ENCODE measurements at places on chromosomes 2 and 18.

- DNase-seq = no peak
These were observed 108.1 kb downstream of the LYPD6 start for GRCh38 chr2:149438330-149438960.

DNA sequence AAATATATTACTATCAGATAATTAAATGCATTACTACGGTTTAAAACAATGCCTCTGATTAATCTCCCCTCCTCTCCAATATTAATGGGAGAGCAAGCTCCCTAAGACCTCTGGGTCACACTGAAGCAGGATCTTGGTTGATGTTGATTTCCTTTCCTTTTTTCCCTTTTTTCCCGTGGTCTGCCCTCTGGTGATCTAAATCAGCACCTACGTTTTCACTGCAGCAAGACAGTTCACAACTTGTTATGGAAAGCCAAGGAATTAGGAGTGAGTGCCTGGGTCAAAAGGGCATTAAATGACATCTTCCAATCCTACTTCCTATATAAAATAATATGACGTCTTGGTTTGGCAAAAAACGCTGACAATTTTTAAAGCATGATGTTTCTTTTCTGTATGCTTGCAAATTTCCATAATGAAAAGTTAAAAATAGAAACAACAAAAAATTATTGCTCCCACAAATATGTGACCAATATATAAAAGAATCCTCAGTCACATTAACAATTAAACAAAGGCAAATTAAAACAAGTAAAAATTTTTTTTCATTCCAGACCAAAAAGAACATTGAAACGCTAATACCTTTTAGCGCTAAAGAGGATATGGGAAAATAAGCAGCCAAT, 7.9 kb upstream of the CFAP36 start:
- DNase-seq = no peak

DNA sequence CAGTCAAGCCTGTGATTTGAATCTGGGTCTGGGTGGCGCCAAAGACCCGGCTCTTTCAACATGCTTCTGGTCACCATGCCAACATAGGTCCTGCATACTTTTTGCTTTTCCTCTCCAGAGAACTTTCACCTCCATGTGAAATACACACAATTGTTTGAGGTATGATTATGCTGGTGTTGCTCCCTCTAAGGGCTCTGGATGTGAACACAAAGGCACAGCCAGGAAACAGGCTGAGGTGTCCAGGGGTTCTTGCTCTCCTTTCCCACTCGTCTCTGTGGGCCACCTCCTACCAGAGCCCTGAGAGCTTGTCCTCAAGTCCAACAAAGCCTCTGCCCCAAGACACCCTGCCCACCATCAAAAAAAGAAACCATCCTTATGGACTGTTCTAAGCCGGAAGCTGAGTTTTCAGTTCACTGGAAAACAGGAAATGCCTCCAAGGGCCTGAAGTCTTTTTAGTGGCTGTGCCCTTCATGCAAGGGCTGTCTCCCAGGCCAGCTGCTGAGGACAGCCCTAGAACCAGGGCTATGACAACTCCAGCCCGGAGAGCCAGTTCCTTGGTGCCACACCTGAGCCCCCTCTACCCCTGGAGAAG, 100.2 kb upstream of the EPAS1 start:
- DNase-seq = no peak

- DNase-seq = no peak
These were observed 194.8 kb downstream of the CD226 start for GRCh38 chr18:69752737-69753380.

- DNase-seq = no peak
These were observed 188.0 kb upstream of the PARD3B start for GRCh38 chr2:204357286-204357685.

DNA sequence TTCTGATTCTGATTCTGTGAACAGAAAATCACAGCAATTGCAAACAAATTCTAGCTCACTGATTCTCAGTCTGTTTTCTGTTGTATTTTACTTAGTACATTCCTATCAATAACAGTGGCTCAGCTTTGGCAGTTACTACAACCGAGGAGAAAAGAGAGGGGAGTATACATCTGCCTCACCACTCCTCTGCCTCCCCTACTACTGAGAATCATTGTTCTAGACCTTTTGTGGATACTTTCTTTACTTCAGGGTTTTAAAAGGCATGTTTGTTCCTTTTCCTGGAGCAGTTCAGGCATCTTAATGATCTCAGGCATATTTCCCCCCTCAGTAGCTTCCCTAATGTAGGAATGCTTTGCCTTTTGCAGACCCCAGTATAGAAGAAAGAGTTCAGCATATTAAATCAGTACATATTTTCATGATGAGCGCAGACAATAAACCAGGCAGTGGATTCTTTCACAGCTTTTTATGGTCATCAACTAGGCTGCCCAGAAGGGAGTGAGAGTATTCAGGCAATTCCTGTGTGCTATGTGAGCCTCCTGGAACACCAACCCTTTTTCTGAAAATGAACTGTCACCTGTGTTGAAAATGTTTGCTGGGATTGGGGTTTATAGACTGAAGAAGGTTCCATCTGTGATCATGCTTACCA, 10.3 kb downstream of the STAMBP start:
- no peak for DNase-seq

- no peak for DNase-seq
These were observed 1.8 kb upstream of the AGBL5 start for GRCh38 chr2:27049422-27050280.

- DNase-seq = no peak
These were observed 13.3 kb downstream of the CHRNA1 start for GRCh38 chr2:174750923-174751441.

- DNase-seq = no peak
These were observed 73.2 kb upstream of the GALNT5 start for GRCh38 chr2:157184161-157184895.

- DNase-seq = no peak
These were observed 85.8 kb downstream of the SH3RF3 start for GRCh38 chr2:109214651-109215371.

GRCh38 chr18:39166776-39167175, 1601.2 kb upstream of the CELF4 start:
- no peak for DNase-seq

DNA sequence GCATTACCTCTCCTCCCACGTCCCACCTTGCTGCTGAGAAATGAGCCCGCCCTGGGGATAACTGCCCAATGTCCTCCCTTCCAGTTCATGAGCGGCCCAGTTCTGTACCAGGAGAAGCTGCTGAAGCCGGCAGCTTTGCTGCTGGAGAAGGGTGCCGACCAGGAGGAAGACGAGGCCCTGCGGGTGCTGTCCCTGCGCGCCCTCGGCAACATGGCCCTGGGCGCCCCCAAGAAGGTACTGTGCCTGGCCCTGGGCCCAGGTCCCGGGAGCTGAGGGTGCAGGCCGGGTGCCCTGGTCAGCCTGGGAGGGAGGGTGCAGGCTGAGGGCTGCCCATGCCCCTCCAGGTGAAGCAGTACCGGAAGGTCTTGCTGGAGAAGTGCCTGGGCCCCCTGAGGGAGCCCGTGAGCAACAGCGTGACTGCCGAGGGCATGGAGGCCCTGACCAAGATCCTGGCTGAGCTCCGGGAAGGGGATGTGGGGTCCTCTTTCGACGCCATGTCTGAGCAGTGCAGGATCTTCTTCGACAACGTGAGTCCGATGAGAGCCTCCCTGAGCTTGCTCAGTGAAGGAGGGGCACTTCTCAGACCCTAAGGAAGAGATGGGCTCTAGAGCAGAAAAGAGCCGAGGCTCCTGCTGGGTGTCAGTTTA, 25.7 kb downstream of the HJURP start:
- no peak for DNase-seq

- no peak for DNase-seq
These were observed 54.6 kb upstream of the BCL2L11 start for GRCh38 chr2:111066062-111066593.

DNA sequence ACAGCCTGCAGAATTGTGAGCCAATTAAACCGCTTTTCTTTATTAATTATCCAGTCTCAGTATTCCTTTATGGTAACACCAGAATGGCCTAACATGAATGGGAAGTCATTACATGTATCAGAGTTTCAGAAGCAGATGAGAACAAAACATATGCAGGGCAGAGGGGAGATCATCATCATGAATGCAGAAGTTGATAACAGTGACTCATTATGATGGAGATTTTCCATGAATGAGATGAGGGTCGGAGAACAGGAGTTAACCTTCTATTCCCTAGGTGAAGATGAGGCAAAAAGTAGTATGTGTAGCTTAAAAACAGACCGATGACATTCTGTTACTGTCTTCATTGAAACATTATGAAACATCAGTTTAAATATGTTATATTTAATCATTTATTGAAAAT, 59.5 kb upstream of the PPM1B start:
- DNase-seq = no peak

DNA sequence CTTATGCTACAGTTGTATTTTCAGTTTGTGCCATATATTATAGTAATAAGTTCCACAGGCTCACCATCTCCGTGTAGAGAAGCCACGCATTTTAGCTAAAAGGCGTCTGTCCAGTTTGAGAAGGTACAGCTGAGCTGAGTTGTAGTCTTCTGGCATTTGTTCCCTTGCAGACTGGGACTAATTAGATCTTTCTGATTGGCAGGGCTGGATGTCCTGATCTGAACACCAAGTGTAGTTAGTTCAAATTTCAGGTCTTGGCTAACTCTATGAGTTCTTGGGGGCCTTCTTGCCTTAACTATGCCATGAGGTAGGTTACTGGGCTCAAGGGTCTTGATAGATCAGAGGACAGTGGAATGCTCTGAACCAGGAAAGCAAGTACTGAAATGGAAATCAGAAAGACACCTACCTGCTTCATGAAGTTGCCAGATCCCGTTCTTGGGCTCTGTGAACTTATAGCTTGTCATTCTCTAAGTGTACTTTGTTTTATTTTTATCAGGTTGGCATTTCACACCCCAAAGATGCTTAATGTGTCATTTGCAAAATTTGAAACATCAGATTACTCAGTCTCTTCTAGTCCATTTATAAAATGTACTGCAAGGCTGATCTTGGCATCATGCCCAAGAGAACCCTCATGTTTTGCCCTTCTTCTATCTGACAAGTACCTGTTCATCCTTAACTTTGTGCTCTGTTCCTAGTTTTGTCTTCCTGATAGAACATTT, 93.7 kb downstream of the PLCL1 start:
- no peak for DNase-seq

DNA sequence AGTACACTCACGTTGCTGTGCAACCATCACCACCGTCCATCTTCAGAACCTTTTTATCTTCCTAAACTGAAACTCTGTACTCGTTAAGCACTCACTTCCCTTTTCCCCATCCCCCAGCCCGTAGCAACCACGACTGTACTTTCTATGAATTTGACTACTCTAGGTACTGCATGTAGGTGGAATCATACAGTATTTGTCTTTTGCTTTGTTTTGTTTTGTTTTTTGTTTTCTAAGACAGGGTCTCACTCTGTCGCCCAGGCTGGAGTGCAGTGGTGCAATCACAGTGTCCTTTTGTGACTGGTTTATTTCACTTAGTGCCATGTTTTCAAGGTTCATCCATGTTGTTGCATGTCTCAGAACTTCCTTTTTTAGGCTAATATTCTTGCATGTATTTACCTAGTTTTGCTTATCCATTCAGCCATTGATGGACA, 7.0 kb upstream of the TYMS start:
- DNase-seq = no peak

DNA sequence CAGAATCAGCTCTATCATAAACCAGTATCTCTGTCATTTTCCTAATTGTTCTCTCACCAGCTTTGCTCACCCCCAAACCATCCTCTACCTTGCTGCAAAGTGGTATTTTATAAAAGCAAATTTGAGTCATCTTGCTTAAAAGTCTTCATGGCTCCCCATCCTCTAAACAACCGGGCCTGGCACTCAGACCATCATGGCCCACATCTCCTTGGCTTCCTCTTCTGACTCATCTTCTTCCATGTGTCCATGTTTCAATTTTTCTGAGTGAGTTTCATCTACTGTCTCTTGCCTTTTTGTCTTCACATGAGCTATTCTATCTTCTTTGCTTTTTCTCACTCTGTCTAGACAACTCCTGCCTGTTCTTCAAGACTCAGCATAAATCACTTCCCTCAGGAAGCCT, 58.6 kb downstream of the LHCGR start:
- DNase-seq = no peak

DNA sequence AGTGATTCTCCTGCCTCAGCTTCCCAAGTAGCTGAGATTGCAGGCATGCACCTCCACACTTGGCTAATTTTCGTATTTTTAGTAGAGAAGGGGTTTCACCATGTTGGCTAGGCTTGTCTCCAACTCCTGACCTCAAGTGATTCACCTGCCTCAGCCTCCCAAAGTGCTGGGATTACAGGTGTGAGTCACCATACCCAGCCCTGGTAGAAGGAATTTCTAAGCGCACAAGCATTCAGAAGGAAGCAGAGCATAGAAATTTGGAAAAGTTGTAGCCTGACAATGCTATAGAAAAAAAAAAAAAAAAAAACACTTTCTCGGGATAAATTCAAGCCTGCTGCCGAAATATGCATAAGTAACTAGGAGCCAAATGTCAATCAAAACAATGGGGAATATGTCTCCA, 249.4 kb downstream of the GRB14 start:
- no peak for DNase-seq

DNA sequence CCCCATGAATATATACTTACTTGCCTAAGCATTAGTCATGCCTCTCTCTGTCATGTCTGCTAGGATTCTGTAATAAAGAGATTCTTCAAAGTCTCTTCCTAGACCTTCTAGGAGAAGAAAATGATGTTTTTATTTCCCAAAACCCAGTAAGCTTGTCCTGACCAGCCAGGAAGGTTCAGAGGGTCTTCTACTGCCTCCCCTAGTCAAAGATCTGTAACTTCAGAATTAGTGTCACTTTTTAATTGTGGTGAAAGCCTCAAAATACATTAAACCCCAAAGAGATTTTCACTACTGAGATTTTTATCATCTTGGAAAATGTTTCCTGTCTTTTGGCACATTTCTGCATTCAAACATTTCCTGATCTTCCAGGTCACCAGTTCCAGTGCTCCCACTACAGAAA, 232.9 kb upstream of the STK17B start:
- DNase-seq = no peak

Measured in AG04449 (cell line).